ENCODE measurements at places on chromosomes 16 and 17.

DNA sequence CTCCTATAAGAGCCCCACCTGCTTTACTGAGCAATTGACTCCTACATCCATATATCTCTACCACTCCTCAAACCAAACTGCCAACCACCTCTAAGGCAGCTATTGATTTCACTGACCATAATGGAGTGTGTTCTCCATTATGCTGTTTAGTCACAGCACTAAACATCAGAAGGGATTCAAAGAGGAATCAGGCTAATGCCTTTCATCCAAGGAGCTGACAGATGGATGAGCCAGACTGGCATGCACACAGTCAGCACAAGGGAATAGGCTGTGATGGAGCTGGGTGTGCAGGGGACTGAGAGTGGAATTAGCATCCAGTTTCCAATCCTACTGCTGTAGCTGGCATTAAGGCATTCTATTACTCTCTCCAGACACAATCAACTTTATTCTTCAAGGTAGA is 88.7 kb upstream of the CCL2 start:
- no peak for DNase-seq

GRCh38 chr17:80531400-80531799 is 13.2 kb upstream of the RPTOR start:
- DNase-seq = no peak

DNA sequence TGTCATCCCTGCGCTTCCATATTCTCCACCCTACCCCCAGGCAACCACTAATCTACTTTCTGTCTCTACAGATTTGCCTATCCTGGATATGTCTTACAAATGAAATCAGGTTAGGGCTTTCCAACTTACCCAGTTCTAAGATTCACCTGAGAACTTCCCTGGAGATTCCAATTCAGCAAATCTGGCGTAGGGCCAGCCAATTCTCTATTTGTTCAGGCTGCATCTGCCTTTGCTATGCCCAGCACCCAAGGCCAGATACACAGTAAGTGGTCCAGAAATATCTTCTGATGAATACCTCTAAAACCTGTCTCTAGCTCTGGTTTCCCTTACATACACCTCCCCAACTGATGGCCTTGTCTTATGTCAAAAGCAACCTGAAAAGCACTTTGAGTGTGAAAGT is 10.4 kb upstream of the CTCF start:
- no peak for DNase-seq

DNA sequence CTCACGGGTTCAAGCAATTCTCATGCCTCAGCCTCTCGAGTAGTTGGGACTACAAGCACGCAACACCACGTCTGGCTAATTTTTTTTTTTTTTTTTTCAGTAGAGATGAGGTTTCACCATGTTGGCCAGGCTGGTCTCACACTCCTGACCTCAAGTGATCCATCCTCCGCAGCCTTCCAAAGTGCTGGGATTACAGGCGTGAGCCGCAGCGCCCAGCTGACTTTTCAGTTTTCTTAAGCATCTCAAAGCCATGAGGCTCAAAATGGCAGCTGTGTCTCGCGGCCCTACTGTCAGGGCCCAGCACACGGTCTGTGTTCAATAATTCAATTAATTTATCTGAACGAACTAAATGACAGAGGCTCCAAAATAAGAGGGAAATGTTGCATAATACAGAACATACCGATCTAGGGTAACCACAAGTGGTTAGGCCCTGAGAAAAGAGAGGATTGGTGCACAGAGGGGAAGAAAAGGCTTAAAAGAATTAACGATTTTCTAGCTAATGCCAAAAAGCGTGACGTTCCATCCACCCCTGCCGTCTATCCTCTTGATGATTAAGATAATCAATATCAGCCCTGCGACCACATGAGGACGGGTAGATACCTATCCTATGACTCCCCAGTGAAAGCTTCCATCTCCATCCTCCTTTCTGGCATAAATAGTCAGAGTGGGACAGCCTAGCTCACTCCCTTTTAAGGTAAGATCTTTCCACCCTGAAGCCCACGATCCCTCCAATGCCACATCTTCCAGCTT is 136.9 kb downstream of the SLC39A11 start:
- DNase-seq = no peak

- no peak for DNase-seq
These were observed 119.7 kb upstream of the CIBAR2 start for GRCh38 chr16:85231959-85232358.

DNA sequence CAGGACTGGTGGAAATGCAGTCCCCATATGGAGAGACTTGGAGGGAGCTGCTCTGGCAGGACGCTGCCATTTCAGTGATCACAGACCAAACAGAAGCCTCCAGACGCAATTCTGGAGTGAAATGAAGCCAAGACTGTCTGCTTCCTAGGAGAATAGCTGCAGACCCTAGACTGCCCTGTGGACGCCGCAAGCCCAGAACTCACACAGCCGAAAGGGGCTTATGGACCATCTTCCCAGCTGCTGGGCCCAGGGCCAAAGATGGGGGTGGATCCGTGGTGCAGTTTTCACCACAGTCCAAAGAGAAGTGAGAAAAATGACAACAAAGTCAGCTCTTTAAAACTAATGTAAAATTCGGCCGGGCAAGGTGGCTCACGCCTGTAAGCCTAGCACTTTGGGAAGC is 165.7 kb downstream of the CBLN1 start:
- DNase-seq = no peak
